ENCODE measurements at places on chromosomes 1 and 21.
A peak's percentile ranks its signal among the peaks of the same experiment; 100 is the strongest.

DNA sequence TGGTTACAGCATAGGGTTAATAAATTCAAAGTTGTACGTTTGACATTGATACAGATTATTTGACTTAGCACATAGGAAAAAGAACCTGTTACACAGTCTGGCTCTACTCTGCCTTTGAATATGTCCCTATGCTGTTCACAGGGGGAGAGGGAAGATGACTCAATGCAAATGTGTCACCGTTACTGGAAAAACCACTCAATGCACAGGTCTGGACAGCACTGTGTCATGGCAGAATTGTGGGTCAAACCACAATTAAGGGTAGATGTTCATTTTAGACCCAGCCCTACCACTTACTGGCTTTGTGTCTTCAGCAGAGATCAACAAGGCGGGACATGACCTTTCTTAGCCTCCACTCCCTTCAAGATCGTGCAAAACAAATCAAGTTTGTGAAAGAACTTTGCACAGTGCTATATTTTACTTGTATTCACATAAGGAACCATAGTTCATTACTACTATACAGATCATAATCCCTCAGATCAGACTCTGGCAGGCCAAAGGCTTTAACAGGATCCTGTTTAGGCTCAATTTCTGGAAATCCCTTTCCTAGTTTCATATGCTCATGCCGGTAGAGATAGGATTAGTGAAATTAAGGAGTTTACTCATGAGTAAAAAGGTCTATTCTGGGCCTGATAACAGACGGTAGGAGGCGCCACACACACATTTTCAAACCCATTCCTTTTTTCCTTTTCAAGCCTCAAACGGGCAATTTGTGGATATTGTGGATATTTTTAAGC, 22.1 kb downstream of the EIF2D start:
- peak; percentile 54 for DNase-seq

DNA sequence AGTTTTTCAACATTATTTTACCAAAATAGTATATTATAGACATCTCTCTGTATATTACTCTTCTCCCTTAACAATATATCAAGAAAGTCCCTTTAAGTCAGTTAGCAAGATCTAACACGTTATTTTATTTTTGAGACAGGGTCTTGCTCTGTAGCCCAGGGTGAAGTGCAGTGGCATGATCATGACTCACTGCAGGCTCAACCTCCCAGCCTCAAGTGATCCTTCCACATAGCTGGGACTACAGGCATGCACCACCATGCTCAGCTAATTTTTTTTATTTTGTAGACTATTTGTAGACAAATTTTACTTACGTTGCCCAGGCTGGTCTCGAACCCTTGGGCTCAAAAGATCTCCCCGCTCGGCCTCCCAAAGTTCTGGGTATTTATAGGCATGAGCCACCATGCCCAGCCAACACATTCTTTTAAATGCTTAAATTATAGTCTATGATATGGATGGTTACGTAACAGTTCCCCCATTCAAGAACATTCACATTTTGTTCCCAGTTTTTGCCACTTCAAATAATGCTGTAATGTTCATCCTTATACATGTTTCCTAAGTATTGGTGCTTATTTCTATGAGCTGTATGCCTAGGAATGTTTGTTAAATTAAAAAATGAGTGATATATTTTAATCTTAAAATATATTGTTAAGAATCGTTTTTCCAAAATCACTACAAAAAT, 70.4 kb downstream of the TUT4 start:
- no peak for DNase-seq

- no peak for DNase-seq
Measured at GRCh38 chr1:89516055-89516454, 8.6 kb upstream of the LRRC8B start.

- peak; percentile 47 for DNase-seq
Measured at GRCh38 chr1:156705918-156706656, 704 bp upstream of the CRABP2 start.

- DNase-seq: no peak
Measured at GRCh38 chr1:230224101-230224960, 157.3 kb downstream of the GALNT2 start.

GRCh38 chr1:94144836-94145235, 23.9 kb upstream of the ABCA4 start:
- DNase-seq: no peak

Data from stimulated activated CD8-positive, alpha-beta memory T cell treated with anti-CD3 and anti-CD28 coated beads, Interleukin-12 subunit alpha, Interleukin-12 subunit beta, amount 100 ng/mL, for 1 hour (primary cell).